Chondrocyte (in vitro differentiated cells): ENCODE measurements at places on chromosomes 6 and 20. TPM values are rescaled to one million over a fixed set of nuclear protein-coding genes. Genes with fewer than 3 reads are reported as not detected.

MYBL2 gene
- 14.6 to 16.8 TPM (median 15.7 TPM) in 3 replicates for total RNA-seq

LAMA5 gene
- total RNA-seq, result 156 to 368 TPM (median 355 TPM) in 3 replicates

ZNF831 gene
- total RNA-seq, result not detected in 3 replicates

DNA sequence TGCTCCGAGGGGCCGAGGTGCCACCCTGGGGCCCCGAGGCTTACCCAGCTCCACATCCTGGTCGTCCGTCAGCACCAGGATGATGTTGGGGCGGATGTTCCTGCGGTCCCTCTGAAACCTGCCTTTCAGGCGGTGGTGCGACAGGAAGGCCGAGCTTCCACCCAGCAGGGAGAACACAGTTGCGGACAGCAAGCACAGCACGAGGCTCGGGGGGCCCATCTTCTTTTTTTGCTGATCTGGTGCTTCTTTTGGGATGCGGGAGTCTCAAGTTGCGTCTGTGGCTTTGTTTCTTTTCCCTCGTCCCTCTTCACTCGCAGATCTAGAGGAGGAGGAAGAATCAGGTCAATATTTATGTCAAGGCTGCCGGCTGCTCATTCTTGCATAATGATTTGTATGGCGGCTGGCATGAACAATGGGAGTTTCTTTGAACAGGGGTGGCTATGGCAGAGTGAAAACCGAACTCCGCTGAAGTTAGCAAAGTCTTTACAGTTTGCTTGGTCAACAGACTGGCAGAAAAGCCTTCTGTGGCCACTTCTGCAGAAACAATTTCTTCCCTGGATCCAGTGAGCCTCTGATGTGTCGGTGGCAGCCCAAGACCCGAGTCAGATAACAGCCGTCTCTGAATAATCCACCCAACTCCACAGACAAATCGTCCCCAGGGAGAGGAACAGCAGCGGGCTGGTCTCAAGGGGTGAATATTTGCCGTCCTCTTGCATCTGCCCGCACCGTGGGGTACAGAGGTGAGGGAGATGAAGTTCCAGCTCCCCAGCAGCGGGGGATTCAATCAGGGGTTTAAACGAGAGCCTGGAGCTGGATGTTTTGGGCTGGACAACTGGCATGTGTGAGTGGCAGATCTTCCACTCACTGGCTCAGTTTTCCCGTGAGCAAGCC, 27.9 kb downstream of the SULF2 start:
- DNase-seq, result no peak

DNA sequence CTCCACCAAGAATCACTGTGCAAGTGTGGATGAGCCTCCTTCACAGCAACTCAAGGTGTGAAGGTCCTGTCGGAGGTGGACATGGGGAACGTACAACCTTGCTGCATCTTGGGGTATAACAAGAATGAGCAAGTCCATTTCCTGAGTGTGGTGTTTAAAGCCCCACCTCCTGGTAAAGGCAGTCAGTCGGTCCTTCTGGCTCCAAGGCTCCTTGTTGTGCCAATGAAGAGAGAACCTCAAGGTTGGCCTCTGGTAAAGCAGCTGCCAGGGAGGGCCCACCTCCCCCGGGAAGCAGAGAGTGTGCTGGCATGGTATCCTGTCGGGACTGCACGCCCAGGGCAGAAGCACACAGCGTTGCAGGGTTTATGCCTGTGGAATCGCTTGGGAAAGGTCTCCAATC, 12.4 kb upstream of the MAS1 start:
- no peak for DNase-seq

TINAG gene
- total RNA-seq, result not detected in 3 replicates

SPINT4 gene
- not detected in 3 replicates for total RNA-seq
